ENCODE measurements at places on chromosomes 6 and 20.

DNA sequence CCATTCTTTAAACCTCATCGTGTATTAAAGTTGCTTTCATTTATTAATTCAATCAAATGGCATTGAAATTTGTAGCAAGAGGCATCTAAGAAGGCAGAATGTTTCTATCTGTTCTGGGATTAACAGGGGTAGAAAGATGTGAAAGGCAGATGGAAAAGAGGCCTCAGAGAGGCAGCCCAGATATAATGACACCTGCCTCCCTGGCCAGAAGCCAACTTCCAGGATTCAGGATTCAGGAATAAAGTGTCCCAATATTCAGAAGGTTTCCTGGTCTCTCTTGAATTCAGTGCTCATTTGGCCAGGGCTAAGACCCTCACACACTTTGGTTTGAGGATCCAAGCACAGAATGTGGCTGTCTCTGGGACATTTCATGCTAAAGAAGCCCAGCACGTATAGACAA, 39.9 kb downstream of the HLA-B start:
- DNase-seq: no peak

DNA sequence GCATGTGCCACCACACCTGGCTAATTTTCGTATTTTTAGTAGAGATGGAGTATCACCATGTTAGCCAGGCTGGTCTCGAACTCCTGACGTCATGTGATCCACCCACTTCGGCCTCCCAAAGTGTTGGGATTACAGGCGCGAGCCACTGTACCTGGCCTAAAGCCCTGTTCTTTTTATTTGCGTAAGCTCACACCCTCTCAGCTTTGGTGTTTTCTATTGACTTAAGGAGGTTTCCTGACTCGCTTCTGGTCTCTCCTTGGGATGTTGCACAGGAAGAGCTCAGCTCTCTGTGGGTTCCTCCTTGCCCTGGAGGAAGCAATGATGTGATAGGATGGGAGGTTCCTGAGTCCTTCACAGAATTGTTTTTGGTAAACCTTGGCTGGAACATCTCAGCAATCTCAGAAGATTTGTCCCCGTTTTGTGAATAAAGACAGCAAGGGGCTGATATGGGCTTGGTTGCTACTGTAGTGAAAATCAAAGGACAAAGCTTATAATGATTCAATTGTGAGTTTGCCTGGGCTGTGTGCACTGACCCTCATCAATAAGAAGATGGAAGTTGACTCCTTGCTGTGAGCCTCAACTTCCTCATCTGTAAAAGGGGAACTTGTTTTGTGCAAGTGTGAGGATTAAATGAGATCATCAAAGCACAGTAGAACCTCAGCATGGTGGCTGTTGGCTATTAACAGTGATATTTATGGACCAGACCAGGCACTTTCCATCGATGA, 27.0 kb downstream of the TOX2 start:
- no peak for DNase-seq

GRCh38 chr6:112332274-112332673, 14.9 kb upstream of the RFPL4B start:
- DNase-seq: no peak

DNA sequence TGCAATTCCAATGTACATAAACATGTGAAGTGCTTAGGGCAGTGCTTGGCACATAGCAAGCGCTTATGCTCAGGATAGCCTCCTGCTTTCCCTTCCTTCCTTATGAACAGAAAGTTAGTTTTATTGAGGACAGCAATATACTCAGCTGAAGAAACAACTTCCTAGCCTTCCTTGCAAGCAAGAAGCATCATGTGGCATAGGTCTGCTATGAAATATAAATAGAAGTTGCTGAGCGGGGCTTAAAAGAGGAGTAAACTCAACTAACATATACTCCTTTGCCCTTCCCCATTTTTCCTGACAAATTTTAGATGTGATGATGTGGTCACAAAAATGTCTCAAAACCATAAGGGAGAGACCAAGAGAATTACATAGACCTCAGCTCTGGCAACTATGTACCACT, 98.9 kb downstream of the KIF16B start:
- DNase-seq: no peak

GRCh38 chr20:5061213-5061612, 58.5 kb downstream of the PCNA start:
- DNase-seq: peak; percentile 89

Measured in HCT116 (cell line).